EH (cell line): ENCODE measurements at places on chromosomes 11 and 22.
A peak's percentile ranks its signal among the peaks of the same experiment; 100 is the strongest.

- DNase-seq: no peak
Observed at GRCh38 chr22:26998129-26998528, 340.7 kb downstream of the MIAT start.

DNA sequence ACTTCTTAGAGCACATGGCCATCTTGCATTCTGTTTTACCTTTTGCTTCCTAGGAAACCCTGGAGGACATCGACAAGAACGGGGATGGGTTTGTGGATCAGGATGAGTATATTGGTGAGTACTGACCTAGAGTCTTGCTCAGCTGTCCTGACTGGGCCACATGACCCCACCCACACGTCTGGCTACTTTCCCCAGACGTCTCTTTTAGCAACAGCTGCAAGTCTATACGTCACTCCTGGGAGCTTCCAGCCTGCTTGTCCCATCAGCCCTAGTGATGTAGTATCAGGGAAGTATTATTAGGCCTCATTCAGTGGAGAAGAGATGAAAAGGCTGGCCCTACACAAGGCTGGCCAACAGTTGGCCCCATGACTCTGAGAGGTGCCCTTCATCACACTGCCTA is 9.6 kb downstream of the RCN1 start:
- DNase-seq: no peak

- no peak for DNase-seq
Observed at GRCh38 chr11:70675697-70676374, 277.5 kb downstream of the CTTN start.

GRCh38 chr22:39276440-39277141 is 31.8 kb upstream of the PDGFB start:
- DNase-seq: peak; percentile 38

- DNase-seq: peak; percentile 12
Observed at GRCh38 chr11:67463680-67464410, 5.2 kb downstream of the TMEM134 start.

DNA sequence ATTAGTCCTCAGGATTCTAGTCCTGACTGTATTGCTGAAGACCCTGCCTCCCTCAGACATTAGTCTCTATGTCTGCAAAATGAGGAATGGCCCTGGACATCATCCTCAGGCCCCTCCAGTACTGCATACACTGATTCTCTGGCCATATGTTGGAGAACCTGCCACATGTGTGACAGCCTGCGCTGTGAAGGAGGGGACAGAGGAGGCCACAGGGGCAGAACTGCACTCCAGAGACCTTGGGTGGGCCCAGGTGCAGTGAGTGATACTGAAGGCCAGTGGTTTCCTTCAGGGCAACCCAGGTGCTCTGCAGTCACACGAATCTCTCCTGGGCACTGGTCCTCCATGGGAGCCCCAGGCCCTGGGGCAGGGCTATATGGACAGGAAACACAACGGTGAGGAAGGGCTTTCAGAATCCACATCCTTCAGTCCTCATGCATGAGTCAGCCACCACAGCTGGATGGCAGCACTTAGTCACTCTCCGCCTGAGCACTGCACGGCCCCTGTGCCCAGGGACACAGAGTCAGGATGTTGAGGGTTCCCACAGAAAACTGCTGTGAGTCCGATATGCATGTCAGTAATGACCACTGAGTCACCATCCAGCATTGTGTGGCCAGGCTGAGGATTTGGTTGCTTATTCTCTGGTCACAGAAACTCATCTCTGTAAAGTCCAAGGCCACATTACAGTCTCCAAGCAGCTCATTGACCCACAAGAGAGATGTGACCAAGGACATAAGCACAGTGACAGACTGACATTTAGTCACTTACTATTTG is 39.7 kb downstream of the ME3 start:
- DNase-seq: peak; percentile 99

- no peak for DNase-seq
Observed at GRCh38 chr11:103448966-103449365, 339.7 kb downstream of the DYNC2H1 start.

DNA sequence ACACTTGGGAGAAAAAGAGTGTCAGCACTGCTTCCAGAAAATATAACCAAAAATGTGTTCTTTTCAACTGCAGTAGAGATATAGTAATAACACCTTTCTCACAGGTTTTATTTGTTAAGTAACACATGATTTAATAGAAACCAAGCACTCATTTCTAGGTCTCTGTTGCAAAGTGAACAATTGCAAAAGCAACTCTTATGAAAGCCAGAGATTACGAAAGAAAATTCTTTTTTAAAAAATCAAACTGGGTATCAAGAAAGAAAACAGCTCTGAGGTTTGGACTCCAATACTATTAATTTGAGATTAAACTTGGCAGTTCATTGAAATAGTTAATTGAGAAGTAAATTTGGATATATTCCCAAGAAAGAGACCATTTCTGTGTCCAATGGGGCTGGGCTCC is 9.8 kb upstream of the XKR3 start:
- DNase-seq: no peak

DNA sequence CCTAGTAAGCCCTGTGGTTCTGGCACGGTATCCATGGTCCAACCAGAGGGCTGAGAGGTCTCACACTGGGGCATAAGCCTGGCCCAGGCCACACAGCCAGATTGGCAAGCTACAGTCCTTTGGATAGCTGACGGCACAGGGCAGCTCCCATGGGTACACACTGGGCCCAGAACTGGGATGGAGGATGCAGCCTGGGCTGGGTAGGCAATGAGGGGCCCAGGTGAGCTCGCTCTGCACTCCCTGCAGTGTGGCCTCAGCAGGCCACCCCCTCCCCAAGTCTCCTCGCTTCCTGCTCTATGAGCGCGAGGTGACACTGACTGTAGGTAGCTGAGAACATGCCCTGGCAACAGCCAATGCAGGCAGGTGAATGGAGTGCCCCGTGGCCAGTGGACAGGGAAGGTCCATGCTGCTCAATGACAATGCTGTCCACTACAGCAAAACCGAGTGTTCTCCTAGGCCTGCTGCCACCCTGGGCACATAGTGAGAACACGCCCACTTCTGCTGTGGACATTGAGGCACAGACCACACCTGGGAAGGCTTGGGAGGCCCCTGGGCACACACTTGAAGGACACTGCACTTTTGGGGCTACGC is 3.8 kb downstream of the ARVCF start:
- no peak for DNase-seq

DNA sequence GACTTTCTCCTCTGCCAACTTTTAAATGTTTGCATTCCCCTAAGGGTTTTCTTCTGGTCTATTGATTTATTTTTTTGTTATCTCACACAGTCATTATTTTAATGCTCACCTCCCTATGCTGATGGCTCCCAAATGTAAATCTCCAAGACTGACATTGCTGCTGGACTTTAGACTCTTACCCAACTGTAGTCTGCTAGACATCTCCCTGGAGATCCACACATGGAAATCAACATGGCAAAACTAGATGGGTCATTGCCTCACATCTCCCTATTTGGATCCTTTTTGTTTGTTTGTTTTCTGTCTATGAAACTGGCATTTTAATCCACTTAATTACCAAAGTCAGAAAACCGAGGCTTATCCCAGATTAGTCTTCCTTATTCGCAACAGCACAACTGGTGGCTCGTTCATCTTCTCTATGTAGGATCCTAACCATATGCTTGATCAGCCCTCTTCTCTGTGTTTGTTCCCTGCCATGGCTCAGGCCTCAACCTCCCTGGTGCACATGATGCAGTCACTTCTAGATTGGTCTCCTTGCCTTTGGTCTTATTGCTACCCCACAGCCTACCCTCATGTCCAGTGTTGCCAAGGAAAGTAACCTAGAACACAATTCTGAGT is 37.3 kb downstream of the SC5D start:
- DNase-seq: no peak

GRCh38 chr11:44578279-44578678 is 12.8 kb downstream of the CD82 start:
- DNase-seq: no peak

- no peak for DNase-seq
Observed at GRCh38 chr11:6411594-6412031, 7.3 kb downstream of the APBB1 start.

- no peak for DNase-seq
Observed at GRCh38 chr11:73394416-73395296, 18.5 kb downstream of the RELT start.

DNA sequence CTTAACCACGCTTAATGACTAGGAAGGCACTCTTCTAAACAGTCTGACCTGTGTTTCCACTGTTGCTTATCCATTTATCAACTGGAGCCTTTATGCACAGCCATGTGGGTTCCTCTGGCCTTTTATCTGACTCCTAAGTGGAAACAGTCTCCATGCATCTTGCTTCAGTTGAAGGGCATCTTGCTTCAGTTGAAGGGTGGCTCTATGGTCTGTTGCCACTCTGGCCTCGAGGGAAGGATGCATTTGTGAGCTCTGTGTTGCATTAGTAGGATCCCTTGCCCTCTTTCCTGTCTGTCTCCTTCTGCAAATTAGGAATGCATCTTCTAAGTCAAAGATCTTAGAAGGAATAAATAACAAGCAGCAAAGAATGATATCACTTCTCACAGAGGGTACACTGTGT is 25.8 kb upstream of the C11orf96 start:
- DNase-seq: no peak

DNA sequence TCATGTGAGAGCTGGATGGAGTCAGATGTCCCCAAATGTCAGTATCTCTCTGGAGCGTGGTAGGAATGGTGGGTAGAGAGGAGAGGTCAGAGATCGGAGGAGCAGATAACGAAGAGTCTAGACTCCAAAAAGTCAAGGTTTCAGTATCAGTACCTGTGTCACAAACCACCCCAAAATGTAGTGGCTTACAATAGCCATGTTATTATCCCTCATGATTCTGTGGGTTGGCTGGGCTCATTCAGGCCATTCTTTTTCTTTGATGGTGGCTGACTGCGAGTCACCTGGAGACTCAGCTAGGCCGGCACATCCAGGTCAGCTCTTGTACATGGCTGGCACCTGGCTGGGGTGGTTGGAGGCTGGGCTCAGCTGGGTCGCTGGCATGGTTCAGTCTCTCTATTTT is 7.3 kb upstream of the SSTR3 start:
- DNase-seq: no peak

DNA sequence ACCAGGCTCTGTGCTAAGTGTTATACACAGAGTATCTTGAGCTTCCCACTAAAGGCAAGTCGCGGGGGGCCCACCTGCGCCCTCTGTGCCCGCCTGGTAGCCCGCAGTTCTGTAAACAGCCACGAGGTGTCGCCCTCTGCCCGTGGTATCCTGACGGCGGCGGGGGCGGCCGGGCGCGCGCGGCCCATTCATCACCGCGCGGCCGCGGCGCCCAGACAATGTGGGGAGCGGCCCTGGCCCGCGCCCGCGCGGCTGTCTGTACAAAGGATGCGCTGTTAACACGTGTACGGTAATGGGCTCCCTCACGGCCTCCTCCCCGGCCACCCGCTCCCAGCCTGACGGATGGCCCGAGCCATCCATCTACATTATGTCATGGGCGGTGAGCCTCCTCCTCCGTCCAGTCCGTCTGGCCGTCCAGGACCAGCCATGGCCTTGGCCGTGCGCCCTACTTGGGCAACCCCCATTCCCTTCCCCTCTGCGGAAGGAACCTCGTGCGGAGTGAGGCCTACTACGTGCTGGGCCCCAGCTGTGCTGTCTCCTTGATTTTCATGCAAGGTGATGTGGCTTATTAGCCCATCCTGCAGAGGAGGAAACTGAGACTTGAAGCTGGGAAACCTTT is 99.4 kb downstream of the MIAT start:
- peak; percentile 51 for DNase-seq

- DNase-seq: no peak
Observed at GRCh38 chr11:21160140-21160539, 490.8 kb downstream of the NELL1 start.

DNA sequence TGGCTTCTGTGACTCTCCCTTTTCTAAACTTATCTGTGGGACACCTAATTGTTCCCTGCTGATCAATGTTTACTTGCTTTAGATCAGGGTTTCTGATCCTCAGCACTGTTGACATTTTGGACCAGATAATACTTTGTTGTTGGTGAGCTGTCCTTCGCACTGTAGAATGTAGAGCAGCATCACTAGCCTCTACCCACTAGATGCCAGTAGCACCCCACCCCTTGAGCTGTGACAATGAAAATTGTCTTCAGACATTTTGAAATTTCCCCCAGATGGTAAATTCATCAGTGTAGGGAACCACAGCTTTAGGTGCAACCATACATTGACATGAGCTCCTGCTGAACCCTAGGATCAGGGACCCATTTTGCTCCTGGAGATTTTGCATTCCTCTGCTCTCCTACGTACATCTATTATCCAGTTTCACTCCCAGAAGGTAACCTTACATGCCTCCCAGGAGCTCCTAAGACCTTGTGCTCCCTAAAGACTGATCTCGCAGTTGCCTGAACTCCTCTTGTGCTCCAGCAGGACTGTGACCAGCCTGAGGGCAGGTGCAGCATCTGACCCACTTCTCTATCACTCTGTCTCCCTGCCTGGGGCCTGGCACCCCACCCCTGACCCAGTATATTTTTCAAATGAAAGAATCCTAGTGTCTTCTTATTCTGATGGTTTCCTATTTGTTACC is 107.8 kb downstream of the FAR1 start:
- DNase-seq: peak; percentile 1

GRCh38 chr22:31094021-31094551 is 13.0 kb downstream of the SMTN start:
- no peak for DNase-seq

DNA sequence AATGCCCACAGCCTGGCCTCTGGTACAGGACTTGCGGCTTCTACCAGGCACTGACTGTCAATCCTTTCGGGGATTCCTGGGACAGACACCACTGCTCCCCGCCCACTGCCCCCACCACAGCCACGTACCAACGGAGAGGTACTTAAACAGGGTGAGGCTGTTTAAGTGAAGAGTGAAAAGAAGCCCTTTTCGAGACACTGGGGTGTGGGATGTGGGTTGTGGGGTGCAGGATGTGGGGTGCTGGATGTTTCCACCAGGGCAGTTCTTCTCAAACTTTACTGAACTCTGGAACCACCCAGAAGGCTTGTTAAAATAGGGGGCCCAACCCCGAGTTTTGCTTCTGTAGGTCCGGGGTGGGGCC is 34.2 kb upstream of the PRR5 start:
- peak; percentile 27 for DNase-seq

DNA sequence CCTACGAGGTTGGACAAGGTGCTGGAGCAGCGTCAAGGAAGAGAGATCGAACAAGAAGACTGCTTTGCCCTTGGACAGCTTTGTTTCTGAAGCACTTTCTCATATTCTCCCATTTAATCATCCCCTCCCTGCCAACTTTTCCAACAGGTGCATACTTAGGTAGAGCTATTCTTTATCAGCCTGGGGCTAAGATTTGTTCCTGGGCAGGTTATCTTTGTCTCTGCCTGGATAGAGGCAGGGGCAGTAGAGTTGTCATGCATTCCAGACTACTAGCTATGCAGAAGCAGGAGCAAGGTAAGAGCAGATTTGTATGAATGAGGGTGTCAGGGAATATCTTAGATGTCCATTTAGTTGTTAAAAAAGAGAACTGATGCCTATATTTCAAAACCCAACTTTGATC is 82.3 kb downstream of the PTPRJ start:
- DNase-seq: no peak

- DNase-seq: peak; percentile 99
Observed at GRCh38 chr11:19679952-19680828, 32.4 kb upstream of the NAV2 start.
